NCI-H2081 treated with DMSO at 0.1 percent for 48 hours (cell line): ENCODE measurements at places on chromosomes 11 and 22.

GRCh38 chr22:41966607-41967240 is 2.5 kb upstream of the SEPTIN3 start:
- DNase-seq = no peak

DNA sequence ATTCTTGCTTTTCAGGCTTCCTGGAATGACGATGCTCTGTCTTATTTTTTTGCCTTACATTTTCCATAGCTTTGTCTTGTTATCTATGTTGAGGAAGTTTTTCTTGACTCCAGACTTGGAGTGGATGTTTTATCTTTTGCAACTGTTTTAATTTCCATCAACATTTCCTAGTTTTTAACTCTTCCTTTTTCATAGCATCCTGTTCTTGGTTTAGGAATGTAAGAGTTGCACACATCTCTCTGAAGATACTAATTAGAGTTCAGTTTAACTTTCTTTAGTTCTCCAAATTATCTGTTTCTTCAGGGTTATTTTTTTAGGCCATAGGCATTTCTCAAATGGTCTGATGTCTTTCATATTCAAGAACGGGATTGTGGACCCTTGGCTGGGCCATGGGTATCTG is 10.4 kb downstream of the CLDN5 start:
- no peak for DNase-seq

DNA sequence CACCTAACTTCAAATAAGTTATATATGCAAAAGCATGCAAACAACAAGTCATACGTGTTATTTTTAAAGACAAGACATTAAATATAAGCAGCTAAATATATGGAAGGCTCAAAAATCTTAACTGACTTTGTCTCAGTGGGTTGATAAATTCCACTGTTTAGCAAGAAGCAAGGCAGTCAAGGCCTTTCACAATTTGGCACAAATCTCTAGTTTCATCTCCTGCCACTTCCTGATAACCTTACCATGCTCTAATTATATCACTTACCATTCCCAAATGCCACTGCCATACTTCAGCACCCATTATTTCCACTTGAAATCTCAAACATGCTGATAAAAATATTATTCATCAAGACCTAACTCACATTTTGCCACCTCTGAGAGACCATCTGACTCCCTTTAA is 24.8 kb downstream of the DCUN1D5 start:
- no peak for DNase-seq

DNA sequence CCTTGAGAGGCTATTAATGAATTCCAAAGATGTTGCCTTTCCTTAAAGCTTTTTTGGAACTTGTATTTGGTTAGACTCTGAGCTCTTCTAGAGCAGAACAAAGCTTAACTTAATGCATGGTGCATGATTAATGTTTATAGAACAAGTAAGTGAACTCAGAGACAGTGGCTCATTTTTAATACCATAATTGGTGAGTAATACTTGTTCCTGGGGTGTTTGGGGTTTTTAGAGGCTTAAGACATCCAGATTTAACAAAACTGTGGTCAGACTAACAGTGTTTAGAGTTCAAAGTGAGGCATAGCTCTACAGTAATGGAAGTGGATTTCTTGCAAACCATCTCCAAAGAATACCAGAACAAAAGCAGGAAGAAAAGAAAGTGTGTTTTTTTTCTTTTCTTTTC is 73.7 kb upstream of the CTSC start:
- DNase-seq = no peak

DNA sequence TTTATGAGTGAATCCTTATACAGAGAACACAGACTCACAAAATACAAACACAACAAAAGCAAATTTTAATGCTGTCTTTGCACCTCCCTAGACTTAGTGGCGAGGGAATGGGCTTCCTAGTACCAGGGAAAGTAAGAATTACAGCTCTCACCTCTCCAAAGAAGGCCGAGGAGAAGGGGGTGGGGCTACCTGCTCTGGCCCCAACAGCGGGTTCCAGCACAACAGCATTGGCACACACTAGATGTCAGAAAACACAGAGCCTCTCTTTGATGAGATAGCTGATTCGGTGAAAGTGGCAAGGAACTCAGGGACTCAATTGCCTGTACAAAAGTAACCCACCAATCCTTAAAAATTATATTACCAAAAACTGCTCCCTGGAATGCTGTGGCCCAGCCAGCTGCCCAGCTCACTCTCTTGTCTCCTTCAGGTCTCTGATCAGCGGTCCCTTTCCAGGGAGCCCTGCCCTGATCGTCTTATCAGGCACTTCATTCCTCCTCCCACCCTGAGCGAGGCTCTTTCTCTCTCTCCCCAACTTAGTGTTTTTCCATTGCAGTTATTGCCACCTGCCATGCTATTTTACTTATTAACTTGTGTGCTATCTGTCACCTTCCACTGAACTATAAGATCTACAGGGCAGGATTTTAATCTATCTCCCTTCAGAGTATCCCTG is 30.7 kb downstream of the SPON1 start:
- DNase-seq = no peak

DNA sequence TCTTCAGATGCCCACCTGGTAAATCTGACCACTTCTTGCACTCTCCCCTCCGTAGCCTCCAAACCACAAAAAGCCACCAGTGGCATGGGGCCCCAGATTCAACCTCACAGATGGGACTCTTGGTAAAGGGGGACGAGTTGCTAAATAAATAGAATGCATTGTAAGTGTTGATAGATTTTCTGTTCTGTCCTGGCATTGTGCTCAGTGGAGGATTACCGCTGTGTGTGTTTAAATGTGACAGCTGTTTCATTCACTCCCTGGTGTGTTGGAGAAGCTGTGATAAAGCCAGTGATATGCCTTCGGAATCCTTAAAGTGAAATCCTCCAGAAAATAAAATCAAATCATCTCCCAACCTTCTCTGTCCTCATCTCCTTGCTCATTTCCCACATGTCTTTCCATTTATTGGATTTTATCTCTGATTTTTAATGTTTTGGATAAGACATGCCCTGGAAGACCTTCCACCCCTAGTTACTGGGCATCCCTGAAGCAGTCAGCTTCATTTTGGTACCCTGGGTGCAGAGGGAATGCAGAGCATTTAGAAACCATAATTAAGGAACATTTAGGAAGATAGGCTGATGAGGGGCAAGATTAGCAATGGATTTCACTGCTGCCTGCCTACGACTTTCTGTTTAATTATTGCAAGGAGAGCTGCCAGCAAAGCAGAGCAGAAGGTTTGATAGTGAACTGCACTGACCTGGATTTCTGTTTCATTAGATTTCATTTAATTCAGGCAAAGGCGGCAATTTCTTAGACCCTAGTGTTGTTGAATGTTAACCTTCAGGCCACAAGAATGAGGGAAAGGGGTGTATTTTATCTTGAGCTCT is 460.9 kb upstream of the KIRREL3 start:
- no peak for DNase-seq
